ENCODE measurements at places on chromosomes 16 and 17.
A peak's percentile ranks its signal among the peaks of the same experiment; 100 is the strongest.

GRCh38 chr16:58499615-58500351, at the start of gene NDRG4:
TSS of gene NDRG4 (plus strand) at chr16:58500143. CDS start at chr16:58500249, 106 bp downstream.
- DNase-seq, result no peak

- no peak for DNase-seq
Observed at GRCh38 chr17:4443476-4443875, 9.7 kb downstream of the SPNS3 start.

DNA sequence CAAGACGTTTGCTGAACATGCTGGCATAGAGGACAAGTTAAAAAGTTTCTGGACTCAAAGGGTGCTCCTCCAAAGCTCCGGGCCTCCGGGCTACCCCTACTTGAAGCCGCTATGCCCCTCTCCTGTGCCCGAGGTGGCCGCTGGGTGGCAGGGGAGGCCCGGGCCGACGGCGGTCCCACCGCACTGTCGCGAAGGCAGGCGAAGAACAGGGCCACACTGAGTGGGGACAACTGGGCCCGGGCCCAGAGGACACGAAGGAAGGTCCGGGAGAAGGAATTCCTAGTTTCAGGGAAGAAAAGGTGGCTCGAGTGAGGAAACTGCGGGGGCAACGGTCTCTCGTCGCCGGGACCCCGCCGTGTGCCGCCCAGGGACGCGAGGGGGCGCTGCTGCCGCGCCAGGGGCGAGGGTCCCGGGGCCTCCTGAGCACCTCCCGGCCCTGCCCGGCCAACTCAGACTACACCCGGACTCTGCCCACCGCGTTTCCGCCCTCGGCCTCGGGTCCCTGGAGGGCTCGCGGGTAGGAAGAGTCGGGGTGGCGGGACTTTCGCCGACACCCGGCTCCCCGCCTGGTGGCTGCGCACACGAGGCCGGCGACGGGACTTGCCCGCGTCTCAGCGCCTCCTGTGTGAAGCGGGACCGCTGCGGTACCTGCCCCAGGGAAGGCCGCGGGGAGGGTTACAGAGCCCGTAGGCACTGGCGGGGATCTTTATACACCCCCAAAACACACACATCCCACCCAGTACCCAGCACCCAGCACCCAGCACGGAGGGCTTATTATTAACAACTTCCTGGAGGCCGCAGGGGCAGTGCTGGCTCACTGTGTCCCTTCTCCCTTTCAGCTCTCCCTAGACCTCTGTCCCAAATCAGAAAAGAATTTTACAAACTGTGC, 772 bp upstream of the CHCT1 start:
- peak; percentile 46 for DNase-seq

DNA sequence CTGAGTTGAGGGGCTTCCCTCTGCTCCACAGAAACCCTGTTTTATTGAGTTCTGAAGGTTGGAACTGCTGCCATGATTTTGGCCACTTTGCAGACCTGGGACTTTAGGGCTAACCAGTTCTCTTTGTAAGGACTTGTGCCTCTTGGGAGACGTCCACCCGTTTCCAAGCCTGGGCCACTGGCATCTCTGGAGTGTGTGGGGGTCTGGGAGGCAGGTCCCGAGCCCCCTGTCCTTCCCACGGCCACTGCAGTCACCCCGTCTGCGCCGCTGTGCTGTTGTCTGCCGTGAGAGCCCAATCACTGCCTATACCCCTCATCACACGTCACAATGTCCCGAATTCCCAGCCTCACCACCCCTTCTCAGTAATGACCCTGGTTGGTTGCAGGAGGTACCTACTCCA, 26.0 kb downstream of the STH start:
- no peak for DNase-seq

DNA sequence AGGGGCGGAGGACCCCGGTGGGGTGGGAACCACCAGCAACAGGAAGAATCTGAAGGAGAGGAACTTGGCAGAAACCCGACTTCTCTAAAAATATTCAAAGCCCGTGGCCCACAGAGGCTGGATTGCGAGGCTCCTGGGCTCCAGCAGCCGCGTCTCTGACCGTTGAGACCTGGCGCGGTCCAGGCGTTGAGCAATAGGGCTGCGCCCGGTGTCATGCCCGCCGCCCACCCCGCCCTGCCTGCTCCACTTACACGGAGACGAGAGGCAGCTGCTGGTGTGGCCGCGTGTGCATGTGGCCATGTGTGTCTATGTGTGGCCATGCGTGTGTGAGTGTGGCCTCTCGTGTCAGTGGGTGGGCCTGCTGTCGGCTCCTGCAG, 83.6 kb downstream of the IRF8 start:
- DNase-seq, result no peak

DNA sequence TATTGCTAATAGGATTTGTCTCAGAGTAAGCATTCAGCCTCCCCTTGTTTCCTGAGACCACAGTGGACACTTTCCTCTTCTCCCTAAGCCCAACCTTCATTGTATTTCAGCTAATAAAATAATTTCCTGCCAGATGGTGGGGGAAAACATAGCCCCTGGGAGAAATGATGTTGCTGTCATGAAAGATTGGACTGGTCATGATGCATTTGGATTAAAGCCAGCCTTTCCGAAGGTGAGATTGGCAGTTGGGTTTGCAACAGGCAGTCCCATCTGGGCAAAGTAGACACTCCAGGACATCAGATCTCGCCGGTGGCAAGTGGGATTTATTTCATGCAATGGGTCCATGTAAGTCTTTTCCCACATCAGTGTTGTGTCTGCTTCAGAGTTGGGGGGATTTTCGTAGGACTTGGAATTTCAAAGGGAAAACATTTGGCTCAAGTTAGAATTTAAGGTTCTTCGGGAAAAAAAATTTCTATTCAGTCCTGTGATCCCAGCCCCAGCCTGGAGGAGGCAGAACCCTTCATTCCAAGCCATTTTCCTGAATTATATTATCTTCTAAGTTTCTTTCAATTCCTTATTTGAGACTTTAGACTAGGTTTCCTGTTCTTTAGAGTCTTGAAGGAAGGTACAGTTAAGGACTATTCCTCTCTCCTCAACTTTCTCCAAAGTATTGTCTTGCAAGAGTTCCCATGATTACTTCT, 391.7 kb downstream of the XYLT1 start:
- no peak for DNase-seq

- no peak for DNase-seq
Observed at GRCh38 chr17:67375716-67376115, 1.4 kb upstream of the PITPNC1 start.

- DNase-seq, result peak; percentile 75
Observed at GRCh38 chr16:2777231-2777902, at the start of gene ELOB. TSS of gene ELOB (minus strand) at chr16:2777280. CDS start at chr16:2777239, 41 bp downstream.

DNA sequence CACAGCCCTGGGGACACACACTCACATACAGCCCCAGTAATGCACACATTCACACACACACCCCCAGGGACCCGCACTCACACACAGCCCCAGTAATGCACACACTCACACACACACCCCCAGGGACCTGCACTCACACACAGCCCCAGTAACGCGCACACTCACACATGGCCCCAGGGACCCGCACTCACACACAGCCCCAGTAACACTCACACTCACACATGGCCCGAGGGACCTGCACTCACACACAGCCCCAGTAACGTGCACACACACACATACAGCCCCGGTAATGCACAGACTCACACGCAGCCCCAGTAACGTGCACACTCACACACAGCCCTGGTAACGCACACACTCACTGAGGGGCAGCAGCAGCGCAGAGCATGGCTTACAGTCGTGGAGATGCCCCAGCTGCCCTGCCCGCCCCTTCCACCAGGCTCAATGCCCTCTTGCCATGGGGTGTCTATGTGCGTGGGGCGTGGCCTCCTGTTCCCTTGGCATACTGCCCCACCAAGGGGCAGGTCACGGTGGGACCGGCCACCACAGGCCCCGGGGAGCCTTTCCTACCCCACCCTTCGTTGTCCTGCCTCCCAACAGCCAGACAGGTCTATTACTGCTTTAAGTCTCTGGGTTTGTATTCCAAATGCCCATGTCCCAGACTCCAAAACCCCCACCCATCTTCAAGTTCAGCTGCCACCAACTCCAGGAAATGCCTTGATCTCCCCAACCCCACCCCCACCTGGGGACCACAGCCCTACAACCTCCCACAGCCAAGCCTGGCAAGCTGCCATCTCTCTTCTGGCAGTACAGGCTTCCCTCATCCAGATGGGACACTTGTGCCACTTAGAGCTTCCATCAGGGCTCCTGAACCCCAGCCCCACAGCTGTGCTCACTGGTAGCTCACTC, 2.7 kb downstream of the CCDC102A start:
- no peak for DNase-seq

DNA sequence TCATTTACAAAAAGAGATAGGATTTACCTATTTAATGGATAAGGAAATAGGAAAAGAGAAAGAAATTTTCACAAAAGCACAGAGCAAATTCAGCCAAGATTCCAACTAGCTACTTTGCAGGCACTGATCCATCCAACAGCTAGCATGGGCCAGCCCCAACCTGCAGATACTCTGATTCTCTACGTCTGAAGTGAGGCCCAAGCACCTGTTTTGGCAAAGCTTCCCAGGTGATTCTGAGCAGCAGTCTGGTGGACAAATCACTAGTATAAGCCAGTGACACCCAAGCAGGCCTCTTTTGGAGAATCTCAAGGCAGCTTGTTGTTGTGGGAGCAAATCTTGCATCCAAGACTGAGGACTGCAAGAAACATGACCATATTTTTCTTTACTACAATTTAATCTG, 20.9 kb upstream of the CALB2 start:
- DNase-seq, result no peak

DNA sequence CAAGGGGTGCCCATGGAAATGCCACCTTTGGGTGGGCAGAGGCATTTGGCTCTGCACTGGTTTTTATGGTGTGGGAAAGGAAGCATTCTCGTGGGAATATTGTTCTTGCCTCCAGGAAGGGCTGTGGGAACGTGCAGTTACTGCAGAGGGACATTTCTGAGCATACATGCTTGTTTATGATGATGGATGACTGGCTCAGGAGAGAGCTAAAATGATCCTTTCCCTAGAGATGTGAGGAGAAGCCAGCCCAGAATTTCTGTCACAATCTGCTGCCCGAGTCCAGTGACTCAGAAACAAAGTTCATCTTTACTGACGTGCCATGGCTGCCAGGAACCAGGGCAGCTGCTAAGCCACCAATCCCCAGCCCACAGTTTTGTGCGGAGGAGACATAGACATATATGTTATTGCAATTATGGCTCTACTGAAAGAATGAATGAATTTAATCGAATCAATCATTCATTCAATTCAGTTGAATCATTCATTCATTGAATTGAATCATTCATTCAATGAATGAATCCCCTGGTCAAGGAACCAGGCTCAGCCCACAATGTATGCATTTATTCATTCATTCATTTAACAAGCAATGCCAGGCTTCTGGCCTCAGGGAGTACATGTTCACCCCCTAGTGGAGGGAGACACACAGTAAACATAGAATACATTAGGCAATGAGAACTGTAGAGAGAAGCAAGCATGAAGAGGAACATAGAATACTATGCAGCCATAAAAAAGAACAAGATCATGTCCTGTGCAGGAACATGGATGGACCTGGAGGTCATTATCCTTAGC, 414.4 kb upstream of the HSBP1 start:
- DNase-seq, result no peak

DNA sequence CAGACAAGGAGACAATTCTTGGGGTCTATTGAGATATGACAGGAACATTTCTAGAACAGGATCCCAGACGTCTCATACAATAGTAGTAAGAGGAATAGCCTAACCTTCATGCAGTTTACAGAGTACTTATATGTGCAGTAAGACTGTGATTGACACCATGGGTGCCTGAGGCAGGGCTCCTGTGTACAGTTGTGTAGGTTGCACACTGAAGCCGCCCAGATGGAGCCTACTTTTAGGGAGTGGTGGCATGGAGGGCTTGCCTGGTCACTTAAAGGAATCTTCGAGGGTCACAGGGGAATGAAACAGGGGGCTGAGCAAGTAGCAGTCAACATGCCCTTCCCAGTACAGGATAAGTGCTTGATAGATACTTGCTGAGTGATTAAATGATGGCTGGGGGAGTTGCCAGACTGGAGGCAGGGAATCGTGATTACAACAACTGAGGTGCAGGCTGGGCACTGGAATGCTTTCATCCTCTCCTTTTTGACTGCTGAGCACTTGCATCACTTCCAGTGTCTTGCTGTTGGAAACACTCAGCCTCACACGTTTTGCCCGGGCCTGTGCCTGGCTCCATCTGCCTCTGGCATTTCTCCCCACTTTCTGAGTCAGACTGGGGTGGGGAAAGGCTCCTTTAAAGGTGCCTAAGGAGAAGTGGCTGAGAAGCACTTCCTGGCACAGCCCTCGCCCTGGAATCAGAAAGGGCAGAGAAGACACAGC, 71.0 kb downstream of the COPRS start:
- no peak for DNase-seq

- no peak for DNase-seq
Observed at GRCh38 chr16:56771558-56772279, 41.8 kb downstream of the NUP93 start.

- no peak for DNase-seq
Observed at GRCh38 chr16:68659412-68660358, 14.6 kb downstream of the CDH3 start.

- no peak for DNase-seq
Observed at GRCh38 chr17:70139449-70139993, 29.8 kb upstream of the KCNJ2 start.

- no peak for DNase-seq
Observed at GRCh38 chr16:2388139-2388874, 40.9 kb upstream of the CCNF start.
